ENCODE measurements at places on chromosomes 11 and 22.

DNA sequence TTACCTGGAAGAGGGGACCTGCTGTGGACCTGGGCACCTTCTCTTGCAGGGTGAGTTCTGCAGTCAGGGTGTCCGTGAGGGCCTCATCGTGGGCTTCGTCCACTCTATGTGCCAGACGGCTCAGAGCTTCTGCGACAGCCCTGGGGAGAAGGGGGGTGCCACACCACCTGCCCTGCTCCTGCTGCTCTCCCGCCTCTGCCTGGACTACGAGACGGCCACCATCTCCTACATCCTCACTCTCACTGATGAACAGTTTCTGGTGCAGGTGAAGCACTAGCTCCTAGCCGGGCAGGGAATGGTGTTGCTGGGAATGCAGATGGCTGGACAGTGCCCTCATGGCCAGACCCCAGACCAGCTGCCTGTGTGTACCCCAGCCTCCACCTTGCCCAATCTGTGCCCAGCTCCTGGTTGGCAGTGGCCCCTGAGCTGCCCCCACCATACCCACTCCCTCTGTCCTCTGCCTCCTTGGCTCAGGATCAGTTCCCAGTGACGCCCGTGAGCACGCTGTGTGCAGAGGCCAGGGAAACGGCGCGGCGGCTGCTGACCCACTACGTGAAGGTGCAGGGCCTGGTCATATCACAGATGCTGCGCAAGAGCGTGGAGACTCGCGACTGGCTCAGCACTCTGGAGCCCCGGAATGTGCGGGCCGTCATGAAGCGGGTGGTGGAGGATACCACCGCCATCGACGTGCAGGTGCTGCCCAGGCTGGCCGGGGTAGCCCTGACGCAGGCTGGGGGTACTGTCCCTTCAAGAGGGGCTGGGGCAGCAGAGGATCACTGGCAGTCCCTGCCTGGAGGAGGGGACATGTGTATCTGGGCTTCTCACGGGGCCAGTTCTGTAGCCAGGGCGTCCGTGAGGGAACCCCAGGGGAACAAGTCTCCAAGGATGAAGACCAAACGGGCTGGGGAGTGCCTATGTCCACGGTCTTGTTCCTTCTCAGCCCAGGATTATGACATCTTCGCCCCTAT, 2.2 kb upstream of the TM7SF2 start:
- DNase-seq: no peak

DNA sequence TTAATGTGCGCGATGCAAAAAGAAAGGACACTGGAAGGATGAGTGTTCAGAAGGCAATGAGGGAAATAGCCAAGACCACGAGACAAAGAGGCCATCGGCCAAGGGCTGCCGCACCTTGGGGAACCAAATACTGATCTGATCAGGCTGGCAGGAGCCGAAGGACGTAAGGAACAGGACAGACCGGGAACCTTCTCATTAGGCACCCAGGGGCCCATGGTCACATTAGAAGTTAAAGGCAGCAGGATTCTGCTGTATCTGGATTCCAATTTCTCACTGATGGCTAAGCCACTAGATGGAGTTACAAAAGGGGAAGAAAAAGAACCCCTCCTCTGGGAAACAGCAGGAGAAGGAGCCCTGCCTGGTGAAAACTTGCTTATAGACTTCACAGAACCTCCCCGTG, 28.8 kb upstream of the CPT1A start:
- peak; percentile 34 for DNase-seq

GRCh38 chr22:26606611-26607010, 11.2 kb downstream of the CRYBB1 start:
- DNase-seq: no peak

DNA sequence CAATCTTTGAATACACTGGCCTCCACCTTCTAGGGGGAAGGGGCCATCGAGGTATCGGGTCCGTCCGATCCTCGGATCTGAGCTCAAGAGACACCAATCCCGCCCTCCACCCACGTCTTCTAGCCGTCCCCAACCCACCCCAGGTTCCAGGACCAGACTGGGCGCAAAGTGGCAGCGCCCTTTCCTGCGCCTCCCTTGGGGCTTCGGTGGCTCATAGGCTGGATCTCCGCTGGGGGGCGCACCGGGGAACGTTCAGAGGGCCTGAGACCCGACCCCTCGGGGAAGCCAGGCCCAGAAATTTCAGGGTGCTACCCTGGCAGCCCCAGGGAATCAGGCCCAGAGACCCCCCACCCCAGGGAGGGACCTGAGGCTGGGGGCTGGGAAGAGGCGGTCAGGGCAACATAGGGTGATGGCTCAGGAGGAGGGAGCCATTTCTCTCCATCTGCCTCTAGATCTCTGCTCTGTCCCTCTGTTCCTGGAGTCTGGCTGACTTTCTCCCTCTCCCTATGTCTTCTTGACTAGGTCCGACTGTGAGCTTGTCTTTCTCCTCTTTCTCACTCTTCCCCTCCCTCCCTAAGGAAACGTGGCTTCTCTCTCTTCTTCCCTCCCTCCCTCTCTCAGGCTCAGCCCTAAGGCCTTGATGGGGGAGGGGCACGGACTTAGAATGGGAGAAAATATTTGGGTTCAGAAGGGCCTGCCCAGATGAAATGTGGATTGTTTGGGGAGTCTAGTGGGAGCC, 1.1 kb downstream of the CREB3L1 start:
- peak; percentile 76 for DNase-seq

GRCh38 chr11:69914286-69915150, 95.3 kb upstream of the FGF3 start:
- no peak for DNase-seq

DNA sequence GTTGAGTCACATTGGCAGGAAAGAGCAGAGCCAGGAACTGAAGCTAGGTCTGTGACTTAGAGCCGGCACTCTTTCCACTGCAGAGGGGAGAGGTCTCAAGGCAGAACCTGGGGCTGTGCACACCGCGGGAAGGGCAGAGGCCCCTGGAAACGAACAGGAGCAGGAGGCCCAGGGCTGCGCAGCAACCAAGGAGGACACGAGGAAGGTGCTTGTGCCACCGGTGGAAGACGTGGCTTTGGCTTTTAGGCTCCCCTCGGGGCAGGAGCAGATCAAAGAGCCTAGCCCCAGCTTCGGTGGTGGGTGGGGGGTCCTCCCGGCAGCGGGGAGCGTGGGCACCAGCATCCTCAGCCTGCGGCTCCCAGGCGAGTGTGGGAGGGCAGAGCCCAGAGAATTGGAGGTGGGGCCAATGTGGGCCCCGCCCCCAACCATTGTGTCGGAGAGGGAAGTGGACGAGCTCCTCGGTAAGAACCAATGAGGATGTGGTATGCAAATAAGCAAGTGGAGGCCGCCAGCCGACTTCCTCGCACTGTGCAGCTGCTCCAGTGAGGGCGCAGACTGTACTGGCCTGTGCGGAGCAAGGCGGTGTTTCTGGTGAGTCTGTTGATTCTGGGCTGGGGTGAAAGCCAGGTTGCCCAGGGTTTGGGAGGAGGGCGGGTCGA, at the start of gene CCDC116:
CCDC116 (plus strand) TSS at position 524 of the 659 bp plus-strand sequence. CDS start 422 bp downstream, outside the sequence.
- DNase-seq: no peak

DNA sequence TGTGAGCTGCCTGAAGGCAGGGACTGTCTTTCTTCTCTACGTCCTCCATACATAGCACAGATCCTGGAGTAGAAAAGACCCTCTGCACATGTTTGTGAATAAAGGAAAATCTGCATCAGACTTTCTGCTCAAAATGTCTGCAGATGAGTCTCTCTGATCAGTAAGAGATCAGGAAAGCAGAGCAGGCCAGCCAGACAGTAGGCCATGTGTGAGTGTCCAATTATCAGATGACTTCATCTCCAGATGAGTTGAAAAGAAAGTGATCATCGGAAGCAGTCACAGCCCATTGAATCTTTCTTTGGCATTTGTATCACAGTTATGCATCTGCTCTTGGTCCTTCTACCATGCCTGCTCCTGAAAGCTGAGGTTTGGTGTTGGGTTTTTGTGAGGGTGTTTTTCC, 298.7 kb upstream of the NCAM1 start:
- no peak for DNase-seq

DNA sequence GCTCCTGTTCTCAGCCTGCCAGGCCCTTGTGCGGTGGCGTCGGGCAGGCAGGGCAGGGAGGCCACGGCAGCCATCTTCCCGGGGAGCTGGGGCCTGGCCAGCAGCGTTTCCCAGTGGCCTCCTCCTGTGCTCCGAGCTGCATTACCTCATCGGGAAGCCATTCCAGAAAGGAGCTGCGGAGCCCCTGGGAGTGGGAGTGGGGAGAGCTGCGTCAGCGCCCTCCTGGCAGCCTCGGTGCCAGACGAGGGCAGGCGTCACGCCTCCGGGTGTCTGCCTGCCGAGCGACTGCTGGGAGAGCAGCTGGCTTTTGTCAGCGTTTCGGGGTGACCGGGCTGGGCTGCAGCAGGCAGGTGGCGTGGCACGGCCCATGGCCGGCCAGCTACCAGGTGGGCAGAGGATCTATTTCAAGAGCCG, 30.9 kb upstream of the WNT7B start:
- DNase-seq: peak; percentile 75

GRCh38 chr11:125262830-125263218, 98.3 kb downstream of the PKNOX2 start:
- no peak for DNase-seq

GRCh38 chr11:69575296-69576068, 65.5 kb upstream of the CCND1 start:
- DNase-seq: no peak

GRCh38 chr11:102436561-102436960, 16.0 kb downstream of the TMEM123 start:
- DNase-seq: no peak

- no peak for DNase-seq
Measured at GRCh38 chr11:398826-399225, 4.8 kb downstream of the PKP3 start.

GRCh38 chr11:44264438-44264749, 45.5 kb downstream of the ALX4 start:
- no peak for DNase-seq

DNA sequence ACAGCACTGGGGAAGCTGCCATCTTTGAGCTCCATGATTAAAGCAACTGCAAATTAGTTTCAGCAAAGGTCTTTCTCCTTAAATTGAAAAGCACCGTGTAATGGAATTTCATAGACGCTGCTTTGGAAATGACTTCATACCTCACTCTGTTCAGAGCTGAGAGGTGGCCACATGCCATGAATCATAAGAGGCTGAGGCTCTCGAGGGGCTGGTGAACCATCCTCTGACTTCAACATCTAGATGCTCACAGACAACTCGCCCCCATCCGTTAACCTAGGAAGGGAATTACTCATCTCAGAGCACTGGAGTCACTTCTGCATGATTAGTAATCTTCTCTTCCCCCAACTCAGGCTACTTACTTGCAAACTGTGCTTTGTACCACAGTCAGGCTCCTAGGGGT, 122.3 kb downstream of the RCN1 start:
- DNase-seq: no peak

DNA sequence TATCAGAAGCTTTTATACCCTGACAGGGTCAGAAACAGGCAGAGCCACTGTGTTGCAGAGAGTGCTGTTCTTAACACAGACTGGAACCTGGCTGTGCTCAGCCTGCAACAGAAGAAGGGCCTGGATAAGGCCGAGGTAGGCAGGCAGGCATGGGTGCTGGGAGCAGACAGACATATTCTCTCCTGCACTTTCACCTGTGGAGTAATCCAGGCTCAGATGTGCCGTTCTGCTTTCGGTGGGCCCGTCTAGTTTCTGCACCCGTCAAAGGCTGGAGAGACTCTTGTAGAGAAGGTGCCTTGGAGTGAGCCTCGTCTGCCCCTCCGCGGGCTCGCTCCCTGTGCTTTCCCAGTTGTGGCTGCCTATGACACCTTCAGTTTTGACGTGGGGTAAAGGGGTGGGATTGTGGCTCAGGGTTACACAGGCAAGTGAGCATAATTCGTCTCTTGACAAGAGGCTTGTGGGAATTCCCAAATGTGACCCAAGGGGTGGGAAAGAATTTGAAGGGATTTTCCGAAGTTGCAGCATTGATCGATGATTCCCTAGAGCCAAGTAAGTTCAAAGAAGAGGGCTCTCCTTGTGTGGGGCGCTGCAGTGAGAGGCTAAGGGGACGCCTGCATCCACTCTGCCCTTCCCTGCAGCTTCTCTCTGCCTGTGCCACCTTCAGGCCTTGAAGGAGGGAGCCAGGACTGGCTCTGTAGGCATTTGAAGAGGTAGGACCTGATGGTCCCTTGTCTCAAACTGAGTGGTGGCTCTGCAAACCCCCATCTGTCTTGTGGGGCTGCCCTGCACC, 16.2 kb upstream of the ST3GAL4 start:
- DNase-seq: no peak

DNA sequence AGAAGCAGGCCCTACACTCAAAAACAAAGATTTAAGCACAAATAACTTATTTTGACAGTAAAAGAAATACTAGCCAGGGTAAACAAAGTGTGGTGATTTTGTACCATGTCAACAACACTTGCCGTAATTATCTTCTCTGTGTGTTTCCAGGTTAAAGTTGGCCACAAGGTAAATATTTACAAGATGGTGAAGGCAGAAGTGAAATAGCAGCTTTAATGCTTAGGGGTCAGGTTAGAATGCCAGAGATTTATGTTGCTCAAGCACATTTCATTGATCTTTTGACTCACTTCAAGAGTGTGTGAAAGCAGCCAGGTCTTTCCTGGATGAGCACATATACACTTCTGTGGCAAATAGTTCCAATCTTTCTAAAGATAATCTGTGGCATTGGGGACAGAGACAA, 270.2 kb upstream of the LUZP2 start:
- no peak for DNase-seq

DNA sequence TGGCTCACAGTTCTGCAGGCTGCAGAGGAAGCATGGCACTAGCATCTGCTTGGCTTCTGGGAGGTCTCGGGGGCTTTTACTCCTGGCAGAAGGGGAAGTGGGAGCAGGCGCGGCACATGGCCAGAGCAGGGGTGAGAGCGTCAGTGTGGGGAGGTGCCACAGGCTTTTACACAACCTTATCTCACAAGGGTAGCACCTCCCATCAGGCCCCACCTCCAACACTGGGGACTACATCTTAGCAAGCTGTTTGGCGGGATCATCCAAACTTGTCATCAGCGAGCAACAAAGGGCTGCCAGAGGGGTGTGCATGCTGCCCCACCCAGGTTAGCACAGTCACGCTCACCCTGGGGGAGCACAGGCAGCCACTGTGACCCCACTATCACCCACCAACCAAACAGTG, 18.9 kb upstream of the YPEL1 start:
- DNase-seq: no peak

All from body of pancreas (tissue), 4 donors.